Fibroblast of gingiva (primary cell): ENCODE measurements at places on chromosomes 11 and 22.

DNA sequence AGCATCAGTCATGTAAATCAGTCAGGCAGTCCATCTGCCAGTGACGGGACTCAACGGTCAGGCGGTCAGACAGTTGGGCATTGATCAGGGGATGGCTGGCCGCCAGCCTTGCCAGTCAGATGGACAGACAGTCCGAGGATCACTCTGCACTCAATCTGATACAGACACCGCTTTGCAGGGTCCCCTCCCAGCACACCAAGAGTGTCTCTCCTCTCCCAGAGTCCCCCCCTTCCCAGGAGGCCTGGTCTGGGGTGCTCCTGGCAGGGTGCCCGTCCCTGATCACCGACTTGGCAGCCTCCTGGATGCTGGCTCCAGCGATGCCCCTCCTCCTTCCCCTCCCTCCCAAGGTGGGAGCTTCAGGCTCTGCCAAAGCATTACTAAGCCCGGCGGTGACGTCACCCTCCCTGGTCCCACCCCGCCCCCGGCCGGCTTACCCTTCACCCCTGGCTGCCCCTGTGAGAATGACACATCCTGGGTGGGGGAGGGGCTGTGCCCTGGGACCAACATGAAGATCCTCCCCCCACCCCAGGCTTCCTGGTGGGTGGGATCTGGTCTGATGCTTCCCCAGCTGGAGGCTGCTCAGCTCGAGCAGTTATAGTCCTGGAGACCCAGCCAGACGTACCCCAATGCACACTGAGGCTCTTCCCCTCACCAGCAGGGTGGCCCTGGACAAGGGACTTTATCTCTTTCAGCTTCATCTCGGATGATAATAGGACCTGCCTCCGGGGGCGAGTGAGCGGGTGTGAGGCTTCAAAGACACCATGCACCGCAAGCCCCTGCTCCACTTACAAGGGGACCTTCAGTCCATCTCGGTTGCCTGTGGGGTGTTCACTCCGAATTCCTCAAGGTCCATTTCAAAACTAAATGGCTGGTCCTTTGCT lies 69.2 kb downstream of the CD82 start:
- DNase-seq = no peak

GRCh38 chr11:40597546-40598113 lies 861.8 kb downstream of the LRRC4C start:
- DNase-seq = no peak

DNA sequence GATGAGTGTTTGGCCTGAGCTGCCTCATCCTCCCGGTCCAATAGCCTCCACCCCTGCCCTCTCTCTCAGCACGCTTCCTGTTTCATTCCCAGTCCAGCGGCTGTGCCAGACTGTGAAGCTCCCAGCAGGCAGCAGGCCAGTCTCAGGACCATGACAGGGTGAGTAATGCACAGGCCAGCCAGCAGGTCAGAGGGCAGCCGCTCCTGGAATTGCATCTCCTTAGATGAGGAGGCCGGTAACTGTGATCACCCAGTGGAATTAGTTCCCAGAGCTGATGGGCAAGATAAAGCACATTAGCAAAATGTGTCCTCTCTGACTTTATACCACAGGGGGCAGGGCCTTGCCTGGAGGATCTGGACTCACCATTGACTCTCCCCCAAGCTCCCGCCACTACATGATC lies 251.2 kb downstream of the ETS1 start:
- peak; percentile 53 for DNase-seq

- DNase-seq = no peak
Measured at GRCh38 chr11:16505481-16505880, 149.1 kb upstream of the SOX6 start.

- DNase-seq = no peak
Measured at GRCh38 chr11:95318498-95318897, 87.5 kb upstream of the SESN3 start.

GRCh38 chr22:47127441-47127871 lies 365.0 kb downstream of the TBC1D22A start:
- DNase-seq = no peak

DNA sequence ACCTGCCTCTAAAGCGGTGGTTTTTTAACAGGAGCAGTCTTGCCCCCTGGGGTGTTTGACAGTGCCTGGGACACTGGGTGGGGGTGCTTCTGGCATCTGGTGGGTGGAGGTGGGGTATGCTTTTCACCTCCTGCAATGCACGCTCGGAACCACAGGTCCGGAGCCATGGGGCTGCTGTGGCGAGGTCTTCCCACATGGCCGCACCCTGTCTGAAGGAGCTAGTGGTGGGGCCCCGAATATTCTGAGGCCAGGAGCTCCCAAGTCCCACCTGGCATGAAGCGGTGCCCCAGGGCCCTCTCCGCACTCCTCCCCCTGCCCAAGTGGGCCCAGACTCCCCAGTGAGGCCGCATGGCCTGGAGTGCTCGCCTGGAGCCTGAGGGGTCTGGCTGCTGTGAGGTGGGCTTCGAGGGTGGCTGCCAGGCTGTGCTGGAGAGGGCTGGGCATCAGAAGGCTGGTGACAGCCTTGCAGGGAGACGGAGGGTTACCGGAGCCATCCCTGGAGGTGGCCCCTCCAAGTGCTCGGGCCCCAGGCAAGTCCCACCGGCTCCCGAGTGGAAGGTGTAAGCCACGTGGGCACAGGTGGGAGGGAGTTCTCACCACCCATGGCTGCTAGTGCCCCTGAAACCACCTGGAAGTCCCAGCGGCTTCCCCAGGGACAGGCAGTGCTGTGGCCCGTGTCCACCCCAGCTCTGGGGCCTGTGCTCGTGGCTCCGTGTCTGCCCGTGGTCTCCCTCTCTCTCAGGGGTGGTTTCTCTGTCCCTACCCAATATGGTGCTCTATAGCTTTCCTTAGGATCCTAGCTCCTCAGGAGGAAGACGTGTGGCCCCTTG lies 15.1 kb downstream of the TBX1 start:
- no peak for DNase-seq

- no peak for DNase-seq
Measured at GRCh38 chr11:63985812-63986155, 454 bp upstream of the OTUB1 start.

GRCh38 chr22:42214633-42215415 lies 55.6 kb downstream of the TCF20 start:
- peak; percentile 7 for DNase-seq

DNA sequence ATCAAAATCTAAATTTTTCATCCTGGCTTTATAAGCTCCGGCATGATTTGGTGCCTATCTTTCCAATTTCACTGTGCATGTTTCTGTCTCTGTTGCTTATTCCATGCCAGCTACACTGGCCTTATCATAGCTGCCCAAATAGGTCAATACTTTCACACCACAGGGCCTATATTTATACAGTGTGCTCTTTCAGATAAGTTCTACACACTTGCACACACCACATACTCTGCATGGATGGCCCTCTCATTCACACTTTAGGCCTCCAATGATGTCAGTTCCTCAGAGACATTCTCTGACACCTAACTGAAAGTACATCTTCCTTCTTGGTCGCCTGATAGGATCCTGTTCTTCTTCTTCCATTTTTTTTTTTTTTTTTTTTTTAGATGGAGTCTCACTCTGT lies 7.0 kb downstream of the ALG8 start:
- DNase-seq = no peak

GRCh38 chr11:72719551-72719950 lies 32.7 kb downstream of the ARAP1 start:
- no peak for DNase-seq

- peak; percentile 60 for DNase-seq
Measured at GRCh38 chr22:38843201-38843656, 599 bp downstream of the NPTXR start.

DNA sequence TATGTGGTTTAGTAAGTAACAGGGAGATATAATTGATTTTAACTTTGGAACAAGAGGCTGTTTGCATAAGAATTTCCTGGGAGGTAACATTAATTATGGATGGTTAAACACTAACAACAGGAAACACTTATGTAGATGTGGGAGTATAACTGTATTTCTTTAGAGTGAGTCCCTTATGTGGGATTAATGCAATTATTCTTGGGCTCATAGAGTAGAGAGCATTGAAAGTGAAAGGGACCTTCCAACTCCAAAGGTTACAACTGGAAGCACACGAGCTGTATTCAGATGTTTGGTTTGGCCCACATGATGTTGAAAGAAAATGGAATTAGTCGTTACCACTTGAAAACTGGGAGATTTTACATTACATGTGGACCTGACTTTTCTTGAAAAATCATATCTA lies 53.5 kb downstream of the BBOX1 start:
- no peak for DNase-seq

GRCh38 chr22:43516996-43517635 lies 105.3 kb downstream of the MPPED1 start:
- no peak for DNase-seq

GRCh38 chr11:35426351-35426750 lies 7.0 kb upstream of the SLC1A2 start:
- no peak for DNase-seq

DNA sequence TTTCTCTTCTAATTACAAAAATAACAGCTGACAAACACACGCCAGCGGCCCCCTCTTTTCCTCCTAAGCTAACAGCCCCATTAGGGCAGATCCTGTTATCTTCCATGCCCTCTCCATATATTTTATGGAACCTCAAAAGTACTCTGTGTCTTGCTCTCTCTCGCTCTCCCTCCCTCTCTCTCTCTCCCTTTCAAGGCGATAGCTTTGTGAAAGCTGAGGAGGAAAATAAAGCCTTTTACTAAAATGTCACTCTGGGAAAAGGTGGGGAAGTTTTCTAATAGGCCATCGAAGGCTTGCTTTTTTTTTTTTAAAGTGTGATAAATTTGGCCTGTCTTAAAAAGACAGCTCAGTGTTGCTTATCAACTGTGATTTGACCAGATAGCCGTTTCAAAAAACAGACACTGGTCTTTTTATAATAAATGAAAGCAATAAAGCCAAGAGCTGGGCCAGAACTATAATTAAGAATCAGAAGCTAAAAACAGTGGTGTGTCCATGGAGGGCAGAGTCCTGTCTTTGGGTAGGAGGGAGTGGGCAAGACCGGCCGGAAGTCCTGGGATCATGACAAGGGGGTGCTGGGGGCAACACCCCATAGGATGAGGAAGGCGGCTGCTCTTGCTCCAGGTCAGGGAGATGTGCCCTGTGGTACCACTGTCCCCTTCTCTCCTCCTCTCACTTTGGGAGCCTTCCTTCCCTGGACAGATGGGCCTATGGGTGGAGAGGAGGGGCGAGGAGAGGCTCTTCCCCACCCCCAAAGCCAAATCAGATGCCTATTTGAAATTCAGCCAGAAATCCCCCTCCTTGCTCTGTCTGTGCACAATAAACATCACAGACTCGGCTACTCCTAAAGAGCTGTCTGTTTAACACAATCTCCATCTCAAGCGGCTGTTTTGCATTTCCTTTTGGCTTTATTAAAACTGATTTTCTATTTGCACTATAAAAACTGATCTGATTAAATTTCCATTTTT lies 267.2 kb downstream of the BUD13 start:
- DNase-seq = no peak

GRCh38 chr11:17020831-17021230 lies 6.6 kb upstream of the PLEKHA7 start:
- no peak for DNase-seq

GRCh38 chr11:72954860-72955259 lies 140.6 kb downstream of the ATG16L2 start:
- no peak for DNase-seq

DNA sequence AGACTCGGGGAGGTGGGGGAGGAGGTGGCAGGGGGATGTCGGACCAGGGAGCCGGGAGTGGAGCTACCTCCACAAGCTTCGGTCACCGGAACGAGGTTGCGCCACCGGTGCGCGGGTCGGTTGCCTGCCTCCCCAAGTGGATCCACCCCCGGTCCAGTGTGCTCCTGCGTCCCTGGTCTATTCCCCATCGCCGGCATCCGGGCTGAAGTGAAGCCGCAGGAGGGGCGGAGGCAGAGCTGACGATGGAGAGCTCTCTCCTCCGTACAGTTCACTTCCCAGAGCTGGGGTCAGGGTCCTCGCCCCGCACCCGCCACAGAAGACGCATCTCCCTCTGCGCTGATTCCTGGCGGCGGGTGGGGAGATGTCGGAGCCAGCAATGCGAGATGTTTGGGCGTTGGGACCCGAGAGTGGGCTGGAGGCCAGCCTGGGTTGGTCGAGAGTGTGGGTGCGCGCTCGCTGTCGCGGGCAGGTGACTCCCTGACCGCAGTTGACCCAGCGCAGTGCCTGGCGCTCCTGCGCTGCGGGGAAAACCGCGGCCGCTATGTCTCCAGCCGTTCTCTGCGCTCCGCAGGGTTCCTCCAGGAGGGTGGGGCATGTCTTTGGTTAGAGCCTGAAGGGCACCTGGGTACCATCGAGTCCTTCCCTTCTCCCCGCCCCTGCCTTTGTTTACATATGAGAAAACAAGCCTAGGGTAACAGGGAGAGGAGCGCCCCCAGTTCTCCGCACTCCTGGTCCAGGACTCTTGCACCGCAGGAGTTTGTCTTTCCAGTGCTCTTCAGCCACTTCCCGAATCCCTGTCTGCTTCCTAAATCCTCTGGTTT lies 1.7 kb downstream of the C11orf96 start:
- no peak for DNase-seq

DNA sequence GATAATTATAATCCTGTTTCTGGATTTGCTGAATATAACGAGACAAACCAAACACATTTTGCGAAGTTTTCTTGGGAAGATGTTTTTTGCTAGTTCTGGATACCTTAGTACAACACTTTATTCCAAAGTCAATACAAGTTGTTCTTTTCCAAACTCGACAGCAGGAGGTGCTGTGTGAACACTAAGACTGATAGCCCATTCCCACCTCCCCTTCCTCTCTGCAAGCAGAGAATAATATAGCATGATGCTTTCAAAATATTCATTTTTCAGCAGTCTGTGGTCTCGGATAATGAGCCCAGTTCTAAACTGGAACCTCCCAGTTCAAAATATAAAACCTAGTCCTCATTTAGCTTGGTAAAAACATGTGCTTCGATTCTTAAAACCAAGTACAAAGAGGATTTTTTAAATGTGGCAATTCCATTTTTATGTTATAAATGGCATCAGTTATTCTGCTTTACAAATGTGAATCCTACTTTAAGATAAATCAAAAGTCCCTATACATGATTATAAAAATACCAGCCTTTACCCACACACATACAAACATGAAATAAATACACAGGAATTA lies 129.1 kb downstream of the DCDC1 start:
- no peak for DNase-seq

GRCh38 chr11:26777372-26777808 lies 55.5 kb upstream of the SLC5A12 start:
- DNase-seq = no peak

- DNase-seq = no peak
Measured at GRCh38 chr22:17777005-17777716, 2.9 kb upstream of the BID start.

- no peak for DNase-seq
Measured at GRCh38 chr11:15660496-15660895, 545.8 kb downstream of the INSC start.

GRCh38 chr11:113308601-113309000 lies 5.8 kb upstream of the TTC12 start:
- no peak for DNase-seq
